ENCODE measurements at places on chromosomes 5 and 9.

DNA sequence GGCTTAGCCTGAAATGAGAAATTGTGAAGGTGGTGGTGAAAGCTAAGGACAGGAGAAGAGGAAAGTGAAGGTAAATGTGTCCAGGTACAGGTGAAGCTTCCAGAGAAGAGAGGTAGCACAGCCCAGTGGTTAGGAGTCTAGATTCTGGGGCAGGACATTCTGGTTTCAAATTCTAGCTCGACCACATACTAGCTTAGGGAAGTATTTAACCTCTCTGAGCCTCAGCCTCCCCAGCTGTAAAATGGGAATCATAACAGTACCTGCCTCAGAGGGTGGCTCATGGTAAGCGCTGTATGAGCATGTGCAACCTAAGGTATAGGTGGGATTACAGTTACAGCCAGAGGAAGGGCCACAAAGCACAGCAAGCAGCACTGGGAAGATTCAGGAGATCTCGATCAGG, 55.2 kb downstream of the PCDH1 start:
- DNase-seq: no peak

DNA sequence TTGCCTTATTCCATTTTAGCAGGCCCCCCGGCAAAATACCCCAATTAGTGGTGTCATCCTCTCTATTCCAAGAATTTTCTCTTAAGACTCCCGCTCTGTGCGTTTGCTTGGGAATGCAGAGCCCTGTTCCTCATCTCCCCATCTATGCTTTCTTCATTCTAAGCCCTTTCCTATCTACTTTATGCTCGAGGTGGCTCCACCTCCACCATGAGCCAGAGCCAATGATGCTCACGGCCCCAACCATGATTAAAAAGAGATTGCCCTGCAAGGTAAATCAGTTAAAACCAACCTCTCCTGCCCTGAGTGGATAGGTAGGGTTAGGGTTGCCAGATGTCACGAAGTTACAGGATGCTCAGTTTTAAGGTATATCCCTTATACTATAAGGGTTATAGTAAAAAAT, 677 bp upstream of the TXNDC15 start:
- DNase-seq: peak; percentile 10

DNA sequence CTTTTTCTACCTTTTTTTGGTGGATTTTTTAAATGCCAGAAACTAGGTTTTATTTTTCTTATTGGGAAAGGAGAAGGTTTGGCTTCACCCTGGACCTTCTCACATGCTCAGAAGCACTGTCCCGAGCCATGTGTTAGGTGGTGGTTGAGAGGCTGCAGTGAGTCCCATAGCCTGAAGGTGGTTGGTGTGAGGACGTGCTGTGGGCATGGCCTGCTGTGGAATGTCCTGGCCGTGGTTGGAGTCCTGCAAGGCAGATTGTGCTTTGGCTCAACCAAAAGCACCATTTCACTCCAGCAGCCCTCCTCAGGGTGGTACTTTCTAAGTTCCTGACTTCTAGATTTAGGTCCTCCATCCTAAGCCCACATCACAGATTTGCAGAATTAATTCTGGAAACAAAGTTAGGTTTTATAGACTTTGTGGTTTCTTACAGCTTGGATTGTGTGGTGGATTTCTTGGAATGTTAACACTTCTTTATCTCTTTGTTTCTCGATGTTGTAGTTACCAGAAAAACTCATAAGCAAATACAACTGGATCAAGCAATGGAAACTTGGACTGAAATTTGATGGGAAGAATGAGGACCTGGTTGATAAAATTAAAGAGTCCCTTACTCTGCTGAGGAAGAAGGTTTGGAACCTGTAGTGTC, 22.6 kb downstream of the OTULIN start:
- DNase-seq: no peak

- no peak for DNase-seq
Measured at GRCh38 chr5:78895616-78896015, 89.5 kb downstream of the ARSB start.

- DNase-seq: no peak
Measured at GRCh38 chr9:2791246-2791645, 52.6 kb downstream of the PUM3 start.

DNA sequence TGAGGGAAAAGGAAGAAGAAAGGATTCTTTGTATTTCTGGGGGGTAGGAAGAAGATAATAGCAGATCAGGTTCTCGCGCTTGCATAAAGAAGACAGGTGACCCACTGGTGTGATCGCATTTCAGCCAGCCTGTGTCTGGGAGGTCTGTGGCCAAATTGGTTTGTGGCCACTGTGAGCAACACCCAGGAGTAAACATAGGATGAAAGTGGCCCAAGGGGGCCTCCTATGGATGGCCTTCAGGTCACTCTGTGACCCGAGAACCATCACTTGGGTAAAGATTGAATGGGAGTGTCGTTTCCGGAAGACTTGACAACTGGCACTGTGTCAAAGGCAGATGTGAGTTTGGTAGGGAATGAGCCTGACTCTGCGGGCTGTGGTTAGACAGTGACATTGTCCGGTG, 34.2 kb downstream of the RAI14 start:
- DNase-seq: no peak

GRCh38 chr9:21800931-21801682, 1.3 kb upstream of the MTAP start:
- DNase-seq: no peak

GRCh38 chr9:20742833-20743232, 58.8 kb downstream of the FOCAD start:
- DNase-seq: no peak

- no peak for DNase-seq
Measured at GRCh38 chr9:71179183-71179582, 57.8 kb upstream of the TRPM3 start.

GRCh38 chr9:107472581-107473340, 16.8 kb downstream of the KLF4 start:
- DNase-seq: no peak

GRCh38 chr5:166433679-166434078, 1857.8 kb upstream of the WWC1 start:
- no peak for DNase-seq

DNA sequence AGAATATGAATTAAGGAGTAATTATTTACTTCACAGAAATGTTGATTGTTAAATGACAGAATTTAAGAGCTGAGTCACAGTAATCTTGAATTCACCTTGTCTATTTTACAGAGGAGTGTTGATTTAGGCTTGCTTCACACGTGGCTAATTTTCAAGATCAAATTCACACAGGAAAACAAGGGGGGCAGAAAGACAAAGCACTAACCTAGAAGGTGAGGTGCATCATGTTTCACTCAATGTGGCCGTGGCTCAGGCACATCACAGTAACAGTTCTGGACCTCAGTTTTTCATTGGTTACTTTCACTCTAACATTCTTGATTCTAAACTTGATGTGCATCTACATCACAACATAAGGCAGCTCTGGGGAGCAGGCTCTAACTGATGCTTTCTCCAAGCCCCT, 69.6 kb upstream of the GNAQ start:
- DNase-seq: no peak

- DNase-seq: no peak
Measured at GRCh38 chr9:112006361-112007020, 109.9 kb downstream of the UGCG start.

GRCh38 chr9:85425153-85425611, 316.6 kb downstream of the AGTPBP1 start:
- peak; percentile 11 for DNase-seq

DNA sequence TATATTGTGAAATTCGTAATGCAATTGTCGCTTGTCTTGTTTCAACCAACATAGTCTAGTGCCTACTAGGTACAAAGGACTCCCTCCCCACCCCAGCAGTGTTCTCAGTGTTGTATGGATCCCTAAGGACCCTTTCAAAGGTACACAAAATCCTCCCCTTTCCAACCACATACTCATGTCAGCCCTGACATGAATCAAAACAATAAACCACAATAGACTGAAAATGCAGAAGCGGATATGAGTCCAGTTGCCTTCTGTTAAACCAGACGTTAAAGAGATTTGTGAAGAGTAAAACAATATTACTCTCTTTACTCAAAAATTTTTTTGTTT, 82.4 kb upstream of the IFNK start:
- DNase-seq: no peak

- no peak for DNase-seq
Measured at GRCh38 chr9:36101916-36102741, 34.4 kb upstream of the GLIPR2 start.

DNA sequence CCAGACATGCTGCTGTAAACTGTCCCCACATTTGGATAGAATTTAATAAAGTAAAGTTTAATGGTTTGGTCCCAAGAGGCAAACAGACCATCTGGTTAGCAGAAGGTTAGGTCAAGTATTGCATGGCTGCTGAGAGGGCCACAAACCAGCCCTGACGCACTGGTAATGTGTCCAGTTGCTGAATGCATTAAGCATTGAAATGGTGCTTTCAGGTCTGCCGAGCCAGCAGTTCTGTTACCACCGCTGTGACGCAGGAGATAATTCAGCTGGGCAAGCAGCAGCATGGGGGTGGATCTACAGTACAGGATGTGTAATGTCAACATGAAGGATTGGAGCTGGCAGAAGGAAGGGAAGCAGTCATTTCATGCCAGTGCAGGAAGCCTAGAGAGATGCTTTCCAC, 16.0 kb downstream of the ZNF462 start:
- peak; percentile 94 for DNase-seq

DNA sequence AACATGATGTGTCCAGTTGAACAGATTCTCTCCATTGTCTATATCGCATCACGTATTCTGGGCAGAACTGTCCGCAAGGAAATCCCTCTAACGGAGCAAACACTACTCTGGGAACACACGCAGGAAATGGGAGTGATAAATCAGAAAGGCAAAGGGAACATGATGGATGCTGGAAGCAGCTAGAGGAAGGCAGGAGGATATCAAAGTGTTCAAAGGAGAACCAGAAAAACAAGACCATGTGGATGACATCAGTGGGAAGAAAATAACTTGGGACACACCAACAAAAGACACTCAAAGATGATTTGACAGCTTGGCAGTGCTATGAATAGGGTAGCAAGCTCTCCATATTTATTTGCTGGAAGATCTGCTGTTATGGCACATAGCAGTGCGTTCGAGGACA, 142.9 kb downstream of the PLK2 start:
- no peak for DNase-seq
